M059J (cell line): ENCODE measurements at places on chromosomes 6 and 20.
A peak's percentile ranks its signal among the peaks of the same experiment; 100 is the strongest.

- peak; percentile 65 for DNase-seq
These were observed 132.5 kb downstream of the PREX1 start for GRCh38 chr20:48695255-48695654.

DNA sequence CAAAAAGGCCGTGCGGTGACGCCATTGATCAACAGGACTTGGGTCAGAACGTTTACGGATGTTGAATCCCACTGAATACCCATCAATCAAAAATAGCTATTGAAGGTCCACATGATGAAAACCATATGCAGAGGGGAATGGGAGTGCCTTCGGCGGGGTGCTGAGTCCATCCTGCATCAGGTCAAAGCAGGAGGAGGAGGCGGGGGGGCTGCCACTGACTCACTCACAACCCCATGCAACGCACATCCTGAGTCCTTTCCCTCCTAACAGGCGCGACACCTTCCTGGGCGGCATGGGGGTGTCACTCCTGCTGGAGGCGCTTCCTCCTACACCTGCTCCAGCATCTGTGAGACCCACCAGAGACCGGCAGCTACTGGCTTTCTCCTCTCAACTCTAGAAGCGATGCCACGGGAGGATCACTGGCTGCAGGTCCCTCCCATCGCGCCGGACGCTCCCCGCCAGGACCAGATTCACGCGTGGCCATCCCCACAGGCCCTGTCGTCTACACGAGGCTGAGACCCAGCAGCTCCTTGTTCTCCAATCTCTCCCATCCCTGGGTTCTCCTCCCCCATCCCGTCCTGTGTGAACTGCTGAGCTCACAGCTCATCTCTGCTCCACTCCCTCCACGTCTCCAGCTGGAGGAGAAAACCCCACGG is 170.6 kb upstream of the THBS2 start:
- DNase-seq: no peak

- DNase-seq: no peak
These were observed 14.0 kb downstream of the EPB41L2 start for GRCh38 chr6:131048933-131049515.

- DNase-seq: no peak
These were observed 23.7 kb upstream of the CFAP206 start for GRCh38 chr6:87384038-87384437.

DNA sequence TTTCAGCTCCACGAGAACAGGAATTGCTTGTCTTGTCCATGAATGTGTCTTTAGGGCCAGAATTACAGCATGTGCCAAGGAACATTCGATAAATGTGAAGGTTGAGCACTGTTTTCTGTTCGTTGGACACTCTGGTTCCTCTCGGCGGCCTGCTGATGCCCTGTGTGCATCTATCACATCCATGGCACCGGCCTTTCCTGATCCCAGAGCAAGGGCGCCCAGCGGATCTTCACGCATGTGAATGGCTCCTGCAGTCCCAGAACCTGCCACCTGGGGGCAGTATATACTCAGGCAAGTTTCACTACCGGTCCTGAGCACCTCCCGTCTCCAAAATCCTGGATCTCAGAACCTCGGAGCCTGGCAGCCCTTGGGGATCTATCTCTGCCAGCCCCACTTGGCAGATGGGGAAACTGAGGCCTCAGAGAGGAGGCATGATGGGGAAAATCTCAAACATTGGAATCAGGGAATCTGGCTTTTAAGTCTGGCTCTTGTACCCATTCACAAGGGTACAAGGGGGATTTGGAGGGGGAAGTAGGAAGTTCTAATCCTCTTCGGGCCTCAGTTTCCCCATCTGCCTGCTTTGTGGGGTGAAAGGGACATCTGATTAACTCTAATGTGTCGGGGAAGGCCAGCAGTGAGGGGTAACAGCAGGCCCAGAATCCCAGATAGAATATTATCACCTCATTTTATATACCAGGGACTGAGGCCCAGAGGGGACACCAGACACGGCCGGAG is 4.3 kb upstream of the CEBPB start:
- peak; percentile 86 for DNase-seq

- peak; percentile 36 for DNase-seq
These were observed 210.4 kb downstream of the FOXC1 start for GRCh38 chr6:1820165-1820564.

GRCh38 chr6:127053032-127053874 is 65.2 kb upstream of the RSPO3 start:
- DNase-seq: peak; percentile 77

GRCh38 chr6:110878751-110879522 is 4.4 kb downstream of the AMD1 start:
- no peak for DNase-seq
